Fibroblast of skin of back (primary cell): ENCODE measurements at places on chromosomes 1 and 21.

GRCh38 chr21:26281506-26281905, 110.9 kb upstream of the APP start:
- no peak for DNase-seq

DNA sequence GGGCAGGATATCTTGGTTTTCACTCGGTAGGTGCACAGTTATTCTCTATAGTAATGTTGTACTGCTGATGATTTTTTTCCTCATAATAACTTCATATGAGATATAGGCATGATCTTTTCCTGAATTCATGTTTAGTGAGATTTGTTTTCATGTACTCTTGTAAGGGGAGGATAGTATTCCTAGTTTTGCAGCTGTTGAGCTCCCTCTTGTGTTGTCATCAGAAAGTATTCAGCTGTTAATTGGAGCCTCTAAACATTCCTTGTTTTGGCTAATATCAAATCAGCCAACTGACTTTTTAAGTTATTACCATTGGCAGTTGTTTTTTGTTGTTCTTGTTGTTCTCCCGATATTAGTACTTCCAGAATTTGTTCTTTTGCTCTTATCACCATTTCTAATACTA, 24.4 kb downstream of the OR10R2 start:
- no peak for DNase-seq

DNA sequence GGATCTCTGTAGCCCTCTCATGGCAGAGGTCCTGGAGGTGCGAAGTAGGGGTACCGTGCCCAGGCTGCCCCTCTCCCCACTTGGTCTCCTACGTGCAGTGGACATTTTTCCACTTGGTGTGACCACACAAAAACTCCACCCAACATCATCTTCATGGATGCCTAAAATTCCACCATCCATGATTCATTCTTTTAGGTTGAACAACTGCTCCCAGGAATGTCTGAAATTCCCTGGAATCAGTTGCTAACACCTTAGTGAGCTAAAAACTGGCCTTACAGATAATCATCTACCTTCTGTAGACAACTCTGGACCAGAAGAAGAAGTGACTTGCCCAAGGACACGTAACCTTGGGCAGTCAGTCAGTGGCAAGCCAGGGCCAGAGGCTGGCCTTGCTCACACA, 32.1 kb upstream of the CLIC4 start:
- DNase-seq = peak; percentile 83

DNA sequence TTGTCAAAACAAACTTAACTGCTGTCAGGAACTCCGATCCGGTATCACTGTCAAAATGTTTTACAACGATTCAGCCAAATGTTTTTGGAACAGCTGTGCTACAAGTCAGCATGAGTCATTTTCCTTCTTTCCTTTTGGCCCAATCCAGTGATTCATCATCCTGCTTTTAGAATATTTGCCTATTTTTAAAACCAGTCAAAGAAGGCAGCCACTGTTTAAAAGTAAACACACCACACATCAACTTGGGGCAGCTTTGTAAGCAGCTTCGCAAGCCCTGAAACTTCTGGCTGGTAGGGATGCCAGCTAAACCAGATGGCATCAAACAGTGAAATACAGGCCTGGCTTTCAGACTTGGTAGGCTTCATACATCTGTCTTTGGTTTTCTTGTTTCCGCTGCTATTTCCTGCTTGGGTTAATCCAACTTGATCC, 14.9 kb downstream of the MAP3K7CL start:
- peak; percentile 95 for DNase-seq

DNA sequence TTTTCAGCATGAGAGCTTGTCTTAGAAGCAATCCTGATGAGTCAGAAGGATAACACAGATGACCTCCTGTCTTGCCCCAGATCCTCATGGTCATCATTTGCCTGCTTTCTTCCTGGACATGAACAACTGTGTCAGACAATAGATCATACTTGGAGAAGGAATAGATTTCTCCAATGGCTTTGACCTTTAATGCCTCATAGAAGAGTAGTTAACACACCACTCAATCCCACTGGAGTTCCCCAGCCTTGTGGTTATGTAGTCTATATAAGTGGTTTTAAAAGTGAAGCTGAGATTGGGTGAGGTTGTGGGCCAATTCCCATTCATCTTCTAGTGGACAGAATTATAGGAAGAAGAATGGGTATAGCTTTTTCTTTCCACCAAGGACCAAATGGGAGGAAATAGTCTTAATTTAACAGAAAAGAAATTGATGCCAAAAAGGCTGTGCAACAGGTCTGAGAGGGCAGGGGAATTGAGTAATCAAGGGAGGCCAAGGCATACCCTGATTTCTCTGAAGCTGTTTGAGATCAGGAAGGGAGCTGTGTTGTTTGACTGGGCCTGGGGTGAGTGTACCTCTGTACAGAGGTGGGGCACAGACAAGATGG, 14.4 kb downstream of the PRCC start:
- DNase-seq = peak; percentile 36

DNA sequence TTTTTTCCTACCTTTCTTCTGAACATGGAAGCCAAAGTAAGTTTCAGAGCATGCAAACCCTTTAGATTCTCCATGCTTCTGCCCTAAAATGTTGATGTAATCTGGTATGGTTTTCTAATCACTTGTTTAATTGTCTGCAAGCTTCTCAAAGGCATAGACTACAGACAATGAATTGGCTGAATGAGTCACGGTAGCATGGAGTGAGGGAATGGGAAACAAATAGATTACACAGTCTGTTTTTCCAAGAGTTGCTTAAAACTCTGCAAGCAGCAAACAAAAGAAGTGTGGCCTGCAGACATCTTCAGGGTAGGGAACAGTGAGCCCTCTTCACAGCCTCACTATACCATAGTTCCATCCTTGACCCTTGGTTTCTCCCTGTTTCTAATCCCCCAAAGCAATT, 326.0 kb downstream of the BARHL2 start:
- peak; percentile 24 for DNase-seq

DNA sequence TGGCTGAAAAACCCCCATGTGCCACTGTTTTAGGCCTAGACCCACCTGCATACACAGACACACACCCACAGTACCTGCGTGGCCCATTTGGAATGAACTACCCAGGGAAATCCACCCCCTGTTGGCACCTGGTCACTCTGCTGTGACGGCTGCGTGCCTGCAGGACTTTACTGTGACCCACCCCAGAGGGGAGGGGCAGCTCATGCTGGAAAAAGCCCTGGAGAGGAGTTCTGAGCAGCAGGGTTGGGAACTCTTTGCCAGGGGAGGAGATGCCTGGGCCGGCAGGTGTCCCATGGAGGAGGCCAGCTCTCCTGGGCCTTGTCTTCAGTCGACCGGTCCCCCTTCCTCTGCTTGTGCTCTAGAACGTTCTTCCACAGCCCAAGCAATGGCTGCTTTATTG, 87.3 kb upstream of the CSF3R start:
- no peak for DNase-seq

DNA sequence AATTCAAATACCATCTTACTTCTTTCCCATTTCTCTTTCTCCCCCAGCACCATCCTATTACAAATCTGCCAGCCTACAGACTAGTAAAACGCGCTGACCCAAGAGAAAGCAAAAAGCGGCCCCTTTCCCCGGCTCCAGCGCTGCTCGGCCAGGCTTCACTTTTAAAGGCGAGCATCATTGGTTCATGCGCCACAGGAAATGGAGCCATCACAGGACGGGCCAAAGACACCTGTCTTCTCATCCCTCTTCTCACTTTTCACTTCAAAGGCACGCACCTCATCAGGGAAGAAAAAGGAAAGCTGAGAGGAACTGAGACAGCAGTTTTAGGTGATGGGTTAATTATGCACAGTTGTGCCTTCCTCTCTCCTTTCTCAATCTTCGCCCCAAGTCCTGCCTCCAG, 664.2 kb upstream of the USP24 start:
- DNase-seq = no peak

GRCh38 chr21:40633048-40633447, 213.9 kb downstream of the DSCAM start:
- DNase-seq = no peak

GRCh38 chr1:81160696-81161095, 640.0 kb upstream of the ADGRL2 start:
- no peak for DNase-seq

DNA sequence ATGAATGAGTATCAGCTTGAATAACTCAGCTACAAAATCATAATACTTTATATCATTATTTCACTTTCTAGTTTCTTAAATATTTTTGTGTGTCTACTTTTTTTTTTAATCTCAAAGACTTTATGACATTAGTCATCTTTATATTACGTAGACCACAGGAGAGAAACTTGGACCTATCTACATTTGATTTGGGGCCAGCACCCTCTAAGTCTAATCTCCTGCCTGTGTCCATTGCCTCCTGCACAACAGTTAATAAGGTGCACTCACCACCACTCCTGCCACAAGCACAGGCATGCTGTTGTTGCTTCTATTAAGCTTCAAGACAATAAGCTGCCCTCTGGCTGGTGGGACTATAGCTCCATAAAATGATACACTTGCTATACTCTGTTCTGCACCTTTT, 70.4 kb downstream of the DIRAS3 start:
- no peak for DNase-seq

DNA sequence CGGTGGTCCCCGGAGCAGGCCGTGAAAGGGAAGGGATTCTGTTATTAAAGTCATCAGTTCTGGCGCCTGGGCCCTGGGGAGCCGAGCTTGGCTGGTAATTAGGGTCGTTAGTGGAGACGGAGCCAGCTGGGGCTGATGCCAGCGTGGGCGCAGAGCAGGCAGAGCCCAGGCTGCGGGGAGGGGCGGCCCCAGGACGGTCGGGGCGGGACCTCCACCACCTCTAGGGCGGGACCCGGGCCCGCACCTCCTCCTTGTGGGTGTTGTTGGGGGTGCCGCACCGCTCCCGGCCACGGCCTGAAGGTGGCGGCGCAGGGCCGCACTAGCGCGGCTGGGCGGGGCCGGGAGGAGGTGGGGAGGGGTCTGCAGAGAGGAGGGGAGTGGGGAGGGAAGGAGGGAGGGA, 470.6 kb downstream of the PTPRU start:
- DNase-seq = peak; percentile 61

GRCh38 chr1:164519426-164519825, 39.6 kb upstream of the PBX1 start:
- peak; percentile 6 for DNase-seq

DNA sequence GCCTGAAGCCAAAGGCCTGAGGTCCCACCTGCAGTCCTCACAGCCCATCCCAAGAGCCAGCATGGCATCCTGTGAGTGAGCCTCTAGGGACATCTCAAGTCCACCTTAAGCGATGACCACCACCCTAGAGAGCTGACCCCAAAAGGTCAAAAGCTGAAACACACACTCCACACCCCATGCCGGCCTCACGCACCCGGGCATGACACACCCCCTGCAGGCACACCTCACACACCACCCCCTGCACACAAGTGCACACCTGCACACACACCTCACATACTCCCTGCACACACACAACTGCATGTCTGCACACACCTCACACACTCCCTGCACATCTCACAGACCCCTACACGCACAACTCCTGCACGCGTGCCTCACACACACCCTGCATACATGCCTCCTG, 118.7 kb downstream of the NPHP4 start:
- DNase-seq = no peak

DNA sequence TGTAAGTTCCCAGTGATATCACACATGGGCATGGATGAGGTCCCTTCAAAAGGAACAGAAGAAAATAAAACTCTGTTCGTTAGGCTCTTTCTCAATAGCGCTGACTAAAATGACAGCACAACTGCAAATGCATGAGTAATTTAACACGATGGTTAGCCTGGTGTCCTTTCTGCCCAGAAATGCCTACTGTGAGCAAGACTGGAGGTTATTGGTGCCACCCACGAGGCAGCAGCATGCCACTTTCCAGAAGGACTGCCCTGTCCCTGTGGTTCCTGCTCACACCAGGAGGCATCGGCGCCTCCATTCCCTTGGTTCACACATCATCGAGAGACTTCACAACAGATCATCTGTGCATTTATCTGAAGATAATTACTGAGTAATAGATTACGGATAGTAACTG, 26.2 kb downstream of the VPS26C start:
- no peak for DNase-seq

- DNase-seq = no peak
Measured at GRCh38 chr1:33736496-33736895, 127.4 kb upstream of the HMGB4 start.

GRCh38 chr1:29332204-29332603, 95.9 kb downstream of the PTPRU start:
- peak; percentile 15 for DNase-seq

GRCh38 chr1:248750496-248750895, 5.1 kb downstream of the LYPD8 start:
- no peak for DNase-seq

DNA sequence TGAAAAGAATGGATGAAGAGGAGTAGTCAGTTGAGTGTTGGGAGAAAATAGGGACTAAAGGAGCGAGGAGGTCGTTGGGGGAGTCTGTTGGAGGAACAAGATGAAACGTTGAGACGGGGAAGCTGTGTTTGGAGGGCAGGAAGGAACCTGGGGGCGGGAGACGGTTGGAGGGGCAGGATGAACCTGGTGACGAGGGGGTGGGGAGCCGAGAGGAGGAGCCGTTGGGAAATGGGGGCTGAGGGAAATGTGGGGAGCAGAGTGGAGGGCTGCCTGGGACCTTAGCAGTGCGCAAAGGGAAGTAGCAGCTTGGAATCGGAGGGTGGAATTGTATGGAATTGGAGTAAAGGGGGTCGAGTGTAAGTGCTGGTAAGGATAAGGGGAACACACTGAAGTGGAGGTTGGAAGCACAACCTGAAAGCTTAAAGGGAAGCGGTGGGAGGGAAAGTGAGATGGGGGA, 630 bp downstream of the MTF2 start:
- peak; percentile 7 for DNase-seq

DNA sequence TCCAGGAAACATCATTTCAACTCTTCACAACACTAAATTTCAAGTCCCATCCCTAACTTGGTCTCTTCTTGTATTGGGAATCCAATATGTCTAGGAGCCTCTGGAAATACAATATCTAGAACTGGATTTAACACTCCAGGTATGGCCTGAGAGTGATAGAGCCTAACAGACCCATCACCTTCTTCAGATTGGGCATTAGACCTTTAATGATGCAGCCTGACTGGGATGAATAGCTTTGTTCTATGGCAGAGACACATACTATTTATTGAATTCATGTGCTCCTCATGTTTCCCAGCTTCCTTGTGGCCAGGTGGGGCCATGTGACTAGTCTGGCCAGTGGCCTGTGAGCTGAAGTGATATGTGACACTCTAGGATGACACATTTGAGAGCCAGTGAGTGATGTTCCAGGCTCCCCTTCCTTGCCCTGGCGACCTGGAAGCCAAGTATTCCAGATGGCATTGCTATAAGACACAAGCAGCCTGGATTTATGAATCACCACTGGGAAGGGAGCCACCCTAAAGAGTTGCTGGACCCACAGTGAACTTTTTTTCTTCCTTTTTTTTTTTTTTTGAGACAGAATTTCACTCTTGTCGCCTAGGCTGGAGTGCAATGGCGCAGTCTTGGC, 31.0 kb upstream of the POU3F1 start:
- no peak for DNase-seq

DNA sequence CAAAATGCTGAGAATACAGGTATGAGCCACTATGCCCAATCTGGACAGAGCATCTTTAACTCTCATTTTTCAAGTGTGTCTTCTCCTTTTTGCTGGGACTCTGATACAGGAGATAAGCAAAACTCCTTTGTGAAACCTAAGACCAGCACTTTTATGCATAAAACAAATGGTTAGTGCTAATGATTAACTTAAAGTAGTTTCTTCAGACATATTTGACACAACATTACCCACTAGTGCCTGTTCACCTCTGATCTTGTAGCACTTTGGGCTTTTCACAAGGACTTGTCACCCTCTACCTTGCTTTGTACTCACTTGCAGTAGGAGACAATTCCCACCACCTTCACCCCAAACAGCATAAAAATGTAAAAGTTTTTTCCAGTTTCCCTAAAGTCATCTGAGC, 216.3 kb downstream of the RGS7 start:
- no peak for DNase-seq
